Psoas muscle (tissue), 8 donors: ENCODE measurements at places on chromosomes 11 and 22. TPM values are rescaled to one million over a fixed set of nuclear protein-coding genes. Genes with fewer than 3 reads are reported as not detected.

- no peak for DNase-seq
Observed at GRCh38 chr11:85619499-85619898, 7.6 kb downstream of the DLG2 start.

DNA sequence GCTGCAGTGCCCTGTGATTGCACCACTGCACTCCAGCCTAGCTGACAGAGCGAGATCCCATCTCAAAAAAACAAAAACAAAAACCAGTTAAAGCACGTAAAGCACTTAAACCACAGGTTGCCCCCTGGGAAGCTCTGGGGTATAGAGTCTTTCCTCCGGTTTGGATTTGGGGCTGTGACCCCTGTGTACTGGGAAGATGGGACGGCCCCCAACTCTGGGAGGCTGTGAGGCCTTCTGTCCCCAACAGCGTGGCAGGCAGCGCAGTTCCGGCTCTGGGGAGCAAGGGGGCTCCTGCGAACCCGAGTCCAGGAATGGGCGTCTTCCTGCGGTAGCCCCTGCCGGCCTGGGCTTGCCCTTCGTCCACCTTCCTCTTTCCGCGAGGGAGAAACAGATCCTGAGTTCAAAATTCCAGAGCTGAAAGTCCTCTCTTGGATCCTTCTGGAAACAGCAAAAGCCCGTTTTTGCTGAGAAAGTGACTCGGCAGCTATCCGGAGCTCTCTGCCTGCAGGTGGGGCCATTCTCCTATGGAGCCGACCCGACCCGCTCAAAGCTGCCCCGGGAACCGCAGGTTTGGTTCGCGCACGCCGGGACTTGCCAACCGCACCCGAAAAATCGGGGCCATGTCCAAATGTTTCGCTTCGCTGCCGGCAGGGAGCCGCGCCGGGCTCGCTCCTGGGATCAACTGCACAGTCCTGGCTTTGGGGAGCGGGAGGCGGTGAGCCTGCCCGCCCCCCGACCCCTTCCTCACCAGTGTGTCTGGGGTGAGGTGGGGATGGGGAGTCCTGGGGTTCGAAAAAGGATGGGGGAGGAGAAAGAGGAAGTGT, 36.3 kb upstream of the POLA2 start:
- no peak for DNase-seq

DNA sequence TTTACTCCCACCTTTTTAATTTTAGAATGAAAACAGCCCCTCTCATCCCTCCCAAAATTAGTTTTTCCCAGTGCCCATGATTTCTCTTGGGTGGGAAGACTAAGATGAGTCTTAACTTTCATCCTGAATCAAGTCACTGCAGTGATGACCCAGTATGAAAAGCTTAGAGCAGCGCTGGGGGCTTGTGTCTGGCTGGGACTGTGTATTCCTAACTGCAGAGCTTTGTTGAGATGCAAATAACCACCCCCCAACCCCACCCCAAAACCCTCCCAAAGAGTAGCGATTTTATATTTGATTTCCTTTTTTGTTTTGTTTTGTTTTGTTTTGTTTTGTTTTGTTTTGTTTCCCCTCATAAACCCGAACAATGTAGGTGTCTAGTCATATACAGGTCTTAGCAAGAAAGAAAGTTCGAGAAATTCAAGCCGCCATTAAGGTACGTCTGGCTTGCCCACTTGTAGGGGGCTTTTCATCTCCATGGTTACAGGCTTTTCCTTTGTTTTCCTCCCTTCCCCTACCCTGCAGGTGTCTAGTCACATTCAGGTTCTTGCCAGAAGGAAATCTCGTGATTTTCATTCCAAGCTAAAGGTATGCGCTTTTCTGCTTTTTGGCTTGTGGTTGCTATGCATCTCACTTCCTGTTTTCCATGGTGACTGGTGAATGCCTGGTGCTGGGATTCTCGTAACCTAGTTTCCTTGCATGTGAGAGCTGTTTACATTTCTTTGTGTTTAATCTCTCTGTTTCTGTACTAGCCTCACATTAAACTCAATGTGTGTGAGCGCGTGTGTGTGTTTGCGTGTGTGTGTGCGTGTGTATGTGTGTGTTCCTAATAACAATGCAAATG, 144.6 kb upstream of the RASSF10 start:
- no peak for DNase-seq

DNA sequence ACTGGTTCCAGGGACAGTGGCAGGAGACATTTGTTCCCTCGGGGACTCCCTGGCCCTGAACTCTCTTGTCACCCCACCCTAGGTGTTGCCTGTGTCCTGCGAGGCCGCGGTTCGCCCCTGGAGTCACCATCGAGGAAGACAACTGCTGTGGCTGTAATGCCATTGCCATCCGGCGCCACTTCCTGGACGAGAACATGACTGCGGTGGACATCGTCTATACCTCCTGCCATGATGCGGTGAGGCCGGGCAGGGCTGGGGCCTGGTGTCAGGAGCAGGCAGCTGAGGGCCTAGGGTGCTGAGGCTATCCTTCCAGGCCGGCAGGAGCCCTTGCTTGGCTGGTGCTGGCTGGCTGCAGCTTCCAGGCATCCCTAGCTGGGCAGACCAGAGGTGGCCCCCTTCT, 17.7 kb upstream of the MYRF start:
- no peak for DNase-seq

ARHGAP8 gene
- polyA plus RNA-seq, result not detected

- DNase-seq, result no peak
Observed at GRCh38 chr11:65183201-65183891, 1.6 kb downstream of the CAPN1 start.
